Karpas-422 (cell line): ENCODE measurements at places on chromosomes 1 and 21. TPM values are rescaled to one million over a fixed set of nuclear protein-coding genes. Genes with fewer than 3 reads are reported as not detected.

DNA sequence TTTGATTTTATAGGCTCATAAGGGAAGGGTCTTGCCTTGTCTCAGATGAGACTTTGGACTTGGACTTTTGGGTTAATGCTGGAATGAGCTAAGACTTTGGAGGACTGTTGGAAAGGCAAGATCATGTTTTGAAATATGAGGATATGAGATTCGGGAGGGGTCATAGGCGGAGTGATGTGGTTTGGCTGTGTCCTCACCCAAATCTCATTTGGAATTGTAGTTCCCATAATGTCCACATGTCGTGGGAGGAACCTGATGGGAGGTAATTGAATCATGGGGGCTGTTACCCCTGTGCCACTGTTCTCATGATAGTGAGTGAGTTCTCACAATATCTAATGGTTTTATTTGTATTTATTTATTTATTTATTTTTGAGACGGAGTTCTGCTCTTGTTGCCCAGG lies 6.9 kb upstream of the CSDE1 start:
- DNase-seq, result no peak

DNA sequence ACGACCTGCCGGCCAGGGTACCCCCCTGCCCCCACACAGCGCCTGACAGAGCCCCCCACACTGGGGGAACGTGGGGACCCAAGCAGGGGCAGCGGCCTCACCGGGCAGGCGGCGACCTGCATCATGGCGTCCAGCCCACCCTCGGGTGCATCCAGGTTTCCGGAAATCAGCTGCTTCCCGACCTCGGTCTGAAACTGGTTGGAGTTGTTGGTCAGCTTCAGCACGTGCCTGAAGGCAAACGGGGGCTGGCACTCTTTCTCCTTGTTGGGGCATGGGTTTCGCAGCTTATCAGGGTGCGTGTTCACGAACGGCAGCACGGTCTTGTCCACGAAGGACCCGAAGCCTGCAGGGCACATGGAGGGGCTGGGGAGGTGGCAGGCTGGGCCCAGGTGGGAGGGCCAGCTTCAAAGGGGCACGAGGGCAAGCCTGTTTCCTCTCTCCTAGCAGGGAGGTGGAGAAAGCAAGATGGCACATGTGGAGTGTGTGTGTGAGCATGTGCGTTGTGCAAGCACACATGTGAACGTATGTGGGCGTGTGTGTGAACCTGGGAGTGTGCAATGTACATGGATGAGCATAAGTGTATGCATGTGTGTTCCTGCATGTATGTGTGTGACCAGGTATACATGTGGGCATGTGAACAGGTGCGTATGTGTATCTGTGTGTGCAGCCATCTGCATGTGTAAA lies 19.2 kb downstream of the ITGB2 start:
- no peak for DNase-seq

DNA sequence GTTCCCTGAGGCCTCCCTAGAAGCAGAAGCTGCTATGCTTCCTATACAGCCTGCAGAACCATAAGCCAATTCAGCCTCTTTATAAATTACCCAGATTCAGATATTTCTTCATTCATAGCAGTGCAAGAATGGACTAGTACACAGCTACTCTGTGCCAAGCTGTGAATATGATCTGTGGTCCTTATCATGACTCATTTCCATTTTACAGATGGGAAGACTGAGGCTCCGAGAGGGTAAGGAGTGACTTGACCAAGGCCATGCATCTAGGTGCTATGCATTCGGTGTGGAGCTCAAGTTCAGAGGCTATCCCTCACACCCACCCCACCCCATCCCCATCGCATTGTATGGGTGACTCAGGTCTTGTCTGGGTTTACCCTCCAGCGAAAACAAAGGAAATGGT lies 52.3 kb upstream of the DISP3 start:
- no peak for DNase-seq

GRCh38 chr1:173415905-173416450 lies 61.2 kb upstream of the PRDX6 start:
- DNase-seq, result no peak

GRCh38 chr1:111861523-111861922 lies 105.8 kb downstream of the DDX20 start:
- DNase-seq, result no peak

GRCh38 chr1:1212780-1213344 lies 1.1 kb downstream of the TNFRSF4 start:
- no peak for DNase-seq

DNA sequence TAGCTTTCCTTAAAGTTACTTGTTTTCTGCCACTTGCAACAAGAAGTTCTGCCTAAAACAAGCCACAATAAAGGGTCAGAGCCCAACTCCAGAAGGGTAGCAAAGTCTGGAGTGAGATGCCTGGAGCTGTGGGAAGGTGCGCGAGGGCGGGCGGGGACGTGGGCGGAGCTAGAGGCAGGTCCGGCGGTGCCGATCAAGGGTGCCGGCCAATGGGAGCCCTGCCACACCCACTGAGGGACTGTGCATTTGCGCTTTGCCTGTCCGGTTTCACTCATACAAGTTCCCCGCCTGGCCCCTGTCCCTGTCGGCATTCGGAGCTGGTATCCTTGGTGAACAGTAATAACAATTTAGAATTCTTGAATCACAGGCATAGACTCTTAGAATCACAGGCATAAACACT lies 732.4 kb downstream of the MATN1 start:
- no peak for DNase-seq

DNA sequence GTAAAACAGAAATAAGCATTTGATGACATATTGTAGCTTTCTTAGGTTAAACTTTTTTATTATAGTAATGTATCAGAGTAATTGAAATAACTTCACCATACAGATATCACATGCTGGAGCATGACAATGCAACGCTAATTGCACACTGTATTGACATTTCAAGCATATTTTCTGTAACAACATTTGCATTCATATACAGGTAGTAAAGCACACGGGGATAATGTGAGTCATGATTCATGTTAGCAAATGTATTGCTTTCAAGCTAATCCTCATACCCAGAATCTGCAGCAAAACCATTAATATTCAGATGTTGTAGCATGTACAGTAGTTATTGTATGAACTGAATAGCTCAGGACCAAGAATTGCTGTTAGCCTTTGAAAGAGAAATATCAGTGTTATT lies 133.9 kb downstream of the TTLL7 start:
- DNase-seq, result no peak

- no peak for DNase-seq
Observed at GRCh38 chr1:194734970-194735369, 1548.6 kb upstream of the B3GALT2 start.

GRCh38 chr1:210384625-210385024 lies 55.9 kb downstream of the HHAT start:
- DNase-seq, result no peak

DNA sequence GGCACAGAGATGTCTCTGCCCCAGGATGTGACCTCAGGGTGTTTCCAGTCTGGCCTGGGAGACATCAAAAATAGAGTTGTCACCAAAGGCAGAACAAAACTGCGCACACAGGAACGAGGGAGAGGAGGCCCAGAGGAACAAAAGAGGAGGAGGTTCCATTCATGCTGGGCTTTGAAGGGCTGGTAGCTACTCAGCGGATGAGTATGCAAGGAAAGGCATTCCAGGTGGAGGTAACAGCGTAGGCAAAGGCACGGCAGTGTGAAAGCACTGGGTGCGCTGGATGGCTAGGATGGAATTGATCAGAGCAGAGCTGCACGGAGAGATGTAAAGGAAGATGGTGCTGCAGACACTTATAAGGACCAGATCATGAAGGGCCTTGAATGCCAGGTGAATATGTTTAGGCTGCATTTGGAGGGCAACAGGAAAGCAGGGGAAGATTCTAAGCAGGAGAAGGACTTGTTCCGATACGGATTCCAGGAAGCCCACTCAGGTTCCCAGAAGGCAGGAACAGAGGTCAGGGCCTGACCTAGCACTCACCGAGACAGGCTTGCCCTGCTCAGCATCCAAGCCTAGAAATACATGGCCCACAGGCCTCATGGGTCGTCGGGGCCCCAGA lies 6.3 kb downstream of the COL16A1 start:
- DNase-seq, result no peak

- no peak for DNase-seq
Observed at GRCh38 chr1:53871221-53871620, 18.4 kb downstream of the YIPF1 start.

- no peak for DNase-seq
Observed at GRCh38 chr1:180003026-180003695, 48.6 kb downstream of the CEP350 start.

- no peak for DNase-seq
Observed at GRCh38 chr1:155794605-155795245, 62.3 kb downstream of the GON4L start.

GRCh38 chr21:38290809-38291208 lies 34.0 kb downstream of the KCNJ15 start:
- DNase-seq, result no peak

DNA sequence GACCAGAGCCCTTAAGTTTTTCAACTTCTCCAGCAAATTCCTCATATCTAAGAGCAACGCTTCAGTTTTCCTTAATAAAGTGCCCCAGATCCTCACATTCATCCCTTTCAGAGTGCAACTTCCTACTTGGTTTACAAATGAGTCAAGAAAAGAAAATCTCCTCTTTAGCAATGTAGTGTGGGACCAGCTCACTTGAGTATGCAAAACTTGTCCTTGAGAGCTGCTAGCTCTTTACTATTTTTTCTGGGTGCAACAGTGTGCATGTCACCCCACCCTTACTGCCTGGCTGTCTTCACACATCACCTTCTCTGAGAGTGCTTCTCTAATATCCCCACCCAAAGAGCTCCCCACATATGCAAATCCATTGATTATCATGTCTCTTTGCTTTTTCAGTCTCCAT lies 203.1 kb upstream of the CAMK1G start:
- no peak for DNase-seq

- peak; percentile 50 for DNase-seq
Observed at GRCh38 chr1:15882665-15883064, 35.2 kb downstream of the SPEN start.

- no peak for DNase-seq
Observed at GRCh38 chr1:158362482-158362881, 8.8 kb downstream of the CD1E start.

The SPRTN gene
- total RNA-seq, result 17.4 and 18.9 TPM in 2 replicates

The MEX3A gene
- 2.3 and 2.5 TPM in 2 replicates for total RNA-seq

The C1orf159 gene
- 10.2 and 10.4 TPM in 2 replicates for total RNA-seq

The CHI3L2 gene
- total RNA-seq, result not detected in 2 replicates

The ADAM30 gene
- not detected in 2 replicates for total RNA-seq

The OR2G6 gene
- total RNA-seq, result not detected in 2 replicates

The VWA5B1 gene
- total RNA-seq, result not detected in 2 replicates

The MSH4 gene
- total RNA-seq, result not detected in 2 replicates

The DDAH1 gene
- 0.15 TPM in 1 of 2 replicates, not detected in the other for total RNA-seq

The AURKAIP1 gene
- total RNA-seq, result 49.1 and 150 TPM in 2 replicates

The SNRPE gene
- total RNA-seq, result 77.1 and 95.9 TPM in 2 replicates
